ENCODE measurements at places on chromosomes 6 and 20. TPM values are rescaled to one million over a fixed set of nuclear protein-coding genes. Genes with fewer than 3 reads are reported as not detected.

- no peak for DNase-seq
Measured at GRCh38 chr6:135451617-135452190, 45.8 kb downstream of the AHI1 start.

Gene SAPCD1
- total RNA-seq = 0.78 TPM

Gene NRN1
- 1.7 TPM for total RNA-seq

Gene TBCC
- 33.2 TPM for total RNA-seq

Gene POLR1H
- 42.2 TPM for total RNA-seq

All from pulmonary artery endothelial cell (primary cell).